ENCODE measurements at places on chromosomes 4 and X. TPM values are rescaled to one million over a fixed set of nuclear protein-coding genes. Genes with fewer than 3 reads are reported as not detected.
A peak's percentile ranks its signal among the peaks of the same experiment; 100 is the strongest.

GRCh38 chr4:48103483-48104139 is 30.4 kb downstream of the TXK start:
- no peak for DNase-seq

GRCh38 chrX:139026811-139027210 is 315.3 kb upstream of the FGF13 start:
- DNase-seq, result no peak

DNA sequence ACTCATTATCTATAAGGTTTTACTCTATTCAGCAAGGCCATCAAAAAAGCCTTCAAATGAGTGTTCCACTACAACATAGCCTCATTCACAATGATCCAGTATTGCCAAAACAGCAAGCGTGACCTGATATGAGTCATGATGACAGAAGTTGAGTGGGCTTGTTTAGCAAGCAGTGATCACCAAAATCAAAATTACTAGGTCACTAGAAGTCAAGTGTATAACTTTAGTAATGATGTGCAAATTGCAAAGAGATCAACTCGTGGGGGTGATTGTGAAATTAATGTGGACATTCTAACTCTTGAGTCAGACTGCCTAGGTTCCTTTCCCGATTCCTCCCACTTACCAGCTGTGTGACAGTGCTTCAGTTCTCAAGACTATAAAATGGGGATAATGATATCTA is 124.5 kb downstream of the CHM start:
- no peak for DNase-seq

DNA sequence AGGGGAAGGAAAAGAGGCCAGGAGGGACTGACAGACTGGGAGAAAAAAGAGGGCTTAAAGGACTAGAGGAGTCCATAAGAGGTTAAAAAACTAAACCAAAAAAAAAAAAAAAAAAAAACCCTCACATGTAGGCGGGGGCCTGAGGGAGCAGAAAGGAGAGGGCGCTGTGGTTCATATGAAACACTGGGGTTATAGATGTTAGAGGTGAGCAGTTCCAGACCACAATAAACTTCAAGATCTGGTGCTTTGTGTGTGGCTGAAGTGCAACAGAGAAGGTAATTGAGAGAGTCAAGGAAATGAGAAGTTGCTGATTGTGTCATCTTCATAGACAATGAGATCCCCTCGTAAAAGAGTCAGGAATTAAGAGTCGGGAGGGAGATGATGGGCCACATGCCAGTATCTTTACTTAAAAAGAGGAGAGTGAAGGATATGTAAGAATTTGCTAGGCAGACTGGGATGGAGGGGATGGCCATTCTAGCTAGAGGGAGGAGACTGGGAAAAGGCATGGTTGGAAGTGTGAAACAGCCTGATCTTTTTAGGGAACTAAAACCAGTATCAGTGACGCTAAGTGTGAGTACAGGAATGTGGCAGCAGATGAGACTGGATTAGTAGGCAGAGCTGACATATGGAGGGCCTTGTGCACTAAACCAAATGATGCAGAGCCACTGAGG is 18.4 kb upstream of the OGT start:
- no peak for DNase-seq

DNA sequence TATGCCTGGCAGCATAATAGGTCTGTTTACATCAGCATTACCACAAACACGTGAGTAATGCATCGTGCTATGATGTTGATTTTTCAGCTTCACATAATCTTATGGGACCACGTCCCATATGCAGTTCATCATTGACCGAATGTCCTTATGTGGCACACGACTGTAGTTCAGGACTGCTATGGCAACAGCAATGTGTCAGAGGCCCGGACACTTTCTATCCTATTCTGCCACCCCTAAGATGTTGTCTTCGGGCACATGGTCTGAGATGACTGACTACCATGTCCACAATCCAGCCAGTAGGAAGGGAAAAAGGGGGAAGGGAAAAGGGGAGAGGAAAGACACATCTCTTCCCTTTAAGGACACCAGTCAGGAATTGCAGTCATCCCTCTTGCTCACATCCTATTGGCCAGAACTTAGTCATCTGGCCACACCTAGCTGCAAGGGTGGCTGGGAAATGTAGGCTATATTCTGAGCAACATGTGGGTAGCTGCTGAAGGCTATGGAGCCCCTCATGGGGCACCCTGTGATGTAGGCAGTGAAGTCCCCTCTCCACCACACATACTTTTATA is 196.0 kb upstream of the RBPJ start:
- DNase-seq, result no peak

GRCh38 chr4:166341992-166342391 is 469.0 kb downstream of the TLL1 start:
- DNase-seq, result no peak

DNA sequence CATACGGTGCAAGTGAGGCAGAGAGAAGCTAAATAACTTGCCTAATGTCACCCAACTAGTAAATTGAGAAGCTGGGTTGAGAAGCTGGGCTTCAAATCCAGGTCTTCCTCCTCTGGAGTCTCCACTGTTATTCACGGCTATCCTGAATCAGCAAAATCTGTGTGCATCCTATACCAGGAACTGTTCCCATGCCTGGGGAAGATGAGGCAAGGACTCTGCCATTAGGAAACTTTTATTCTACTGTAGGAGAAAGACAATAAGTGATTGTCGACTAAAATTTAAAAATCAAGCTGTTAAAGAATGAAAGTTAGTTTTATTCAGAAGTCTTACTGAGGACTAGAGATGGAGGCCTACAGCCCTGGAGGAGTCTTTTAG is 872 bp upstream of the TEC start:
- DNase-seq, result no peak

DNA sequence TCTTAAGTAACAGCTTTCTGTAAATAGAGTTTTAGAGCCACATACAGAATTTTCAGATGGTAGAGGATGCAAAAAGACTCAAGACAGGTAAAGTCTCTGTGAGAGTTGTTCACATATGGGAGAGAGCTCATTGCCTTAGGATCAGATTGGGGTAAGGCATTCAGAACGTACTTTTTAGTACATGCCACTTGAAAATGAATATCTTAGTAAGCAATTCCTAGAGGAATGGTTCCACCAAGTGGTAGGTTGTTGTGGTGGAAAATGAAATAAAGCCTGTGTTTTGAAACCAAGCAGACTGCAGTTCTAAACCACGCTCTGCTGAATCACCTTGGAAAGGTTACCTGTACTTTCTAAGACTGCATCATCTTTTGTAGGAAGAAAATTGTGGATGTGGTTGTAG is 547.0 kb upstream of the LCORL start:
- no peak for DNase-seq

DNA sequence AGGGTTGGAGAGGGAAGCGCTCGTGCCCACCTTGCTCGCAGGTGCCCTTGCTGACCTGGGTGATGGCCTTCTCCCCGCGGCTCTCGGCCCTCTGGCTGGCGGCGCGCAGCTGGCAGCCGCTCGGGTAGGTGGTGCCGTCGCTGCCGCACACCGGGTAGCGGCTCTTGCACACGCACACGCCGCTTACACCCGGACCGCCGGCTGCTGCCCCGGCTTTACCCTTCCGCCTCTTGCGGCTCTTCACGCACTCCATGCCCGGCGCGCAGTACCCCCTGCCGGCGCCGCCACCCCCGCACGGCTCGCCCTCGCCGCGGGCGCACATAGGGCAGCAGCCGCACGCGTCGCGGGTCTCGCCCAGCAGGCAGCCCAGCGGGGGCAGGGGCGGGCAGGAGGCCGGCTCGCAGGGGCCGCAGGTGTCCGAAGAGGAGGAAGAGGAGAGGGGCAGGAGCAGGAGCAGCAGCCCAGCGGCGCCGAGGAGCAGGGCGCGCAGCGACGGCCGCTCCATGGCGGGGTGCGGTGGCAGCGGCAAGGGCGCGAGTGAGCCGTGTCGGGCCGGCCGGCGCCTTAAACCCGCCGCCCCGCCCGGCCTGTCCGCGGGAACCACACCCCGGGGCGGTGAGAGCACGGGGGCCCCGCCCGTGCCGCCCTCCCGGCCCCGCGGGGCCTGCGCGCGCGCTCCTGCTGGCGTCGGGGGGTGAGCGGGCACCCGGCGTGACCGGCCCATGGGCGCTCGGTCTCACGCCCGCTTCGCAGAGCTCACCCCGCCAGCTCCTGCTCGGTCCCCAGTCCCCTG is at the start of gene IGFBP7:
IGFBP7 (minus strand) TSS at position 539 of the 793 bp plus-strand sequence; CDS start at position 505, 34 bp downstream.
- DNase-seq, result no peak

DNA sequence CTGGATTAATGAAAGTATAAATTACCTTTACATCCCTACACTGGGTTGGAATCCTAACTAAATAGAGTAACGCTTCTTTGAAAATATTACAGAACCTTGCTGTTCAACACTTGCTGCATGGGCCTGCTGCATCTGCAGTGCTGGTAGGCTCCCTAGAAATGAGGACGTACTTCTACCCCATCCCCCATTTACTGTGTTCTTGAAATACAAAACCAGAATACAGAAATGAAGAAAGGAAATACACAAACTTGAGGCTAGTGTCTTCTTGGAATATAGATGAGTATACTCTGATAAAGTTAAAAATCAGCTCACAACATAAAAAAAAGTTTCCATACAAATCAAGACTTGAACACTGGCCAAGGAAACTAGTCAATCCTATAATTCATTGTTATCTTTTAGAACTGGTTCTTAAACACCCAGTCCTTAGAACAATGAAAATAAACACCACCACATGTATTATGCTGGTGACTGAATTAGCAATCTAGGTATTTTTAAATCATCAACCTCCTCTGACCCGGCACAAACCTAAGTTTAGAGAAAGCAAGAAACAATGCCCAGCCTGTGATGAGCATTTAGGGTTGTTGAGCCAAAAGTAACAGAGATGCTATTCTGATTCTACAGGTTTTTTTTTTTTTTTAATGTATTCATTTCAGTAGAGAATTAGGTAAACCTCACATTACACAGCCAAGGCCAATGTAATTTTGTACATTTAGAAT is 49.7 kb downstream of the ATP8A1 start:
- DNase-seq, result no peak

- DNase-seq, result no peak
Observed at GRCh38 chr4:33088713-33089112, 2368.5 kb downstream of the PCDH7 start.

- DNase-seq, result peak; percentile 48
Observed at GRCh38 chrX:9456250-9457074, 8.4 kb upstream of the TBL1X start.

DNA sequence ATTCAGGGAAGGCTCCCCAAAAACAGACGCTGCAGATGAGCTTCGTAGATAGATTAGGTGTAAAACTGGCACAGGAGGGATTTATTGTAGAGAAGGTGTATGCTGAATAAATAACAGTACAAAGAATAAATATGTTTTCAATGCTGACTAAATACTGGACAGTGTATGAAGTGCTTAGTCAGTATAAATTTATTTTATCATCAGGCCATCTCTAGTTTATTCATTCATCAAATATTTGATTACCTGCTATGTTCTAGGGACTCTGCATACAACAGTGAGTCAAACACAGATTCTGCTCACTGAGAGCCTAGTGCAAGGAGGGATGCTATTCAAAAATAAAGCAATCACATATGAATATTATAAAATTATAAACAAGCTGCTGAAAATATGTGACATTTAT is 63.6 kb upstream of the TSPAN5 start:
- DNase-seq, result no peak

DNA sequence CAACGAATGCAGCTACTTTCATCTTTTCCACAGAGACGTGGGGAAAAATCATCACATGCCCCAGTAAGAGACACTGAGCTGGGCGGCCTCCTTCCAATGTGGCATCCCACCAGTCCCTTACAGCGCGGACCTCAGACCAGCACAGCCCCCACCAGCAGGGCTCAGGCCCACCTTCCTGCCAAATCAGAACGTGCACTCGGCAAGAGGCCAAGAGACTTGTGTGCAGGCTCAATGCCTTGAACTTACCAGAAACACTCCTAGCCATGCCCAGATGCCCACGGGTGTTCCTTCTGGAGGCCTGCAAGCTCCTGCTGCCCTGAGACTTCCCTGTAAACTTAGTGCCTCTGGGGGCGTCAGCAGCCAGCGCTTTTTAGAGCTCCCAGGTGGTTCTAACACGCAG is 31.2 kb downstream of the WDR1 start:
- DNase-seq, result no peak

- DNase-seq, result no peak
Observed at GRCh38 chrX:703466-703865, 72.9 kb downstream of the SHOX start.

DNA sequence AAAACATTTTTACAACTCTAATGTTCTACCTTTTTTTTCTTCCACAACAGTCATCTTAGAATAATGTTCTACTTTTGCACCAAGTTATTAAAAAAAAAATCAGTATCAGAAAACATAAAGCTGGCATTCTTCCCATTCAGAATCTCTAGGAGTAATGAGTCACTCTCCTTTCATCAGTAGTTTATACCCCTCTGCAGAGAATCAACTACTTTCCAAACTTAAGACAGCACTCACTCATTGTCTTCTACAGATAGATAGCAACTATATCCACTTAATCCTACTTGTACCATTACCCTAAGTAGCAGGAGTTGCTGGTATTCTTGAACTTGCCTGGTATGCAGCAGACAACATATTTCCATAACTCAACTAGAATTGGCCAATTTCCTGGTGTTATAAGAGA is 3.2 kb downstream of the TIGD4 start:
- DNase-seq, result no peak

- no peak for DNase-seq
Observed at GRCh38 chr4:85639946-85640345, 165.0 kb downstream of the ARHGAP24 start.

GRCh38 chrX:36443007-36443406 is 523.5 kb downstream of the CFAP47 start:
- no peak for DNase-seq

DNA sequence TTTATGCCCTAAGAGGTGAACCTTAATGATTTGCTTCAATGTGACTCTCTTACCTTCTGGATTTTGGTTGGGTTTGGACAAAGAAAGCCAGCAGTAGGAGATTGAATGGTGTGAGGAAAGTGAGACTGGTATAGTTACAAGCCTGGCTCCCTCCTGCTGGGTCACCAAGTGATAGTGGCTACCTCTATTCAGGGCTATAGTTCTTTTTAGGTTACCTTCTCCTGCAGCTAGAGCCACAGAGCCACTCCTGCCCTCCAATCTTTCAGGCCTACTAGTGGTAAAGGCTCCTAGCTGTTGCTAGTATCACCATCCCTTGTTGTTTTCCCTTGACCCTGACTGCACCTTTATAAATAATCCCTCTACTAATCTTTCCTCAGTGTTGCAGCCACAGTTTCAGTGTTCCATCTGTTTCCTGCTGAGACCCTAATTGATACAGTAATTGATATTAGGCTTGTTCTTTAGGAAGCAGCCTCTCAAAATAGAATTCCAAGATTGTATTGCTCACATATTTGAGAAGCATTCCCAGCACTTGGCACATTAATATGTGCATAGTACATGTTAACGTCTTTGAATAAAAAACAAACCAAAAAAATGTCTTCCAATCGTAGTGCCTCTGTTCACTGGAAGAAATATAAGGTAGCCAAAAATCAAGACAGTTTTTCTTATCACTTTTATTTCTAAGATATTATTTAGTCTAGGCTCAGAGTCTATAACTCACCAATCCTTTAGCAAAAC is 82.3 kb downstream of the SRPX start:
- DNase-seq, result no peak

HSFX4 gene
- not detected for total RNA-seq

CNKSR2 gene
- 4.0 TPM for total RNA-seq

CXCL5 gene
- total RNA-seq, result not detected

MAOA gene
- 0.54 TPM for total RNA-seq

SPANXN4 gene
- total RNA-seq, result not detected

RAP2C gene
- total RNA-seq, result 7.0 TPM

OCIAD1 gene
- 43.4 TPM for total RNA-seq

NMU gene
- 1.1 TPM for total RNA-seq

PFKFB1 gene
- total RNA-seq, result 0.27 TPM

CFP gene
- 23.7 TPM for total RNA-seq

CDX4 gene
- total RNA-seq, result not detected

SPANXN1 gene
- not detected for total RNA-seq

CXCL10 gene
- total RNA-seq, result 0.81 TPM

EGFL6 gene
- total RNA-seq, result not detected

FAM184B gene
- total RNA-seq, result not detected

OTUD4 gene
- 19.9 TPM for total RNA-seq
